ENCODE measurements at places on chromosomes 1 and 21.

GRCh38 chr1:167357305-167357704 lies 136.6 kb downstream of the POU2F1 start:
- DNase-seq, result no peak

- DNase-seq, result peak; percentile 83
Observed at GRCh38 chr1:84379138-84379916, 19.0 kb upstream of the DNASE2B start.

- DNase-seq, result no peak
Observed at GRCh38 chr1:2932671-2933350, 88.5 kb upstream of the ACTRT2 start.

DNA sequence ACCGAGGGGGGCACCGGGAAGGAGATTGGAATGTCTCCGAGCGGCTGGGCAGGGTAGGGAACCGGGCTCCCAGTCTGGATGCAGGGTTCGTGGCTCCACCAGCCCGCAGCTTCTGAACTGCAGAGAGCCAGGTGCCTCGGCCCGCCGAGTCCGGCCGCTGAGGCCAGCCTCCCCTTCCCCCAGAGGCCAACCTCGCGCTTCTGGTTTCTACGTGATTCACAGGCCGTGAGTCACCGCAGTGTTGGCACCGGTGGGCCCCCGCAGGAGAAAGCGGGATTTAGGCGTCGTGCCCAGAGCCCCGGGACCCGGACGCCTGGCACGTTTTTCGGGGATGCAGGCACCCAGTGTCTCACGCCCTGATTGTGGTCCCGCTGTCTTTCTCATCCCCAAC lies 458 bp downstream of the CRABP2 start:
- peak; percentile 65 for DNase-seq

GRCh38 chr1:190957565-190957964 lies 479.9 kb upstream of the BRINP3 start:
- no peak for DNase-seq

DNA sequence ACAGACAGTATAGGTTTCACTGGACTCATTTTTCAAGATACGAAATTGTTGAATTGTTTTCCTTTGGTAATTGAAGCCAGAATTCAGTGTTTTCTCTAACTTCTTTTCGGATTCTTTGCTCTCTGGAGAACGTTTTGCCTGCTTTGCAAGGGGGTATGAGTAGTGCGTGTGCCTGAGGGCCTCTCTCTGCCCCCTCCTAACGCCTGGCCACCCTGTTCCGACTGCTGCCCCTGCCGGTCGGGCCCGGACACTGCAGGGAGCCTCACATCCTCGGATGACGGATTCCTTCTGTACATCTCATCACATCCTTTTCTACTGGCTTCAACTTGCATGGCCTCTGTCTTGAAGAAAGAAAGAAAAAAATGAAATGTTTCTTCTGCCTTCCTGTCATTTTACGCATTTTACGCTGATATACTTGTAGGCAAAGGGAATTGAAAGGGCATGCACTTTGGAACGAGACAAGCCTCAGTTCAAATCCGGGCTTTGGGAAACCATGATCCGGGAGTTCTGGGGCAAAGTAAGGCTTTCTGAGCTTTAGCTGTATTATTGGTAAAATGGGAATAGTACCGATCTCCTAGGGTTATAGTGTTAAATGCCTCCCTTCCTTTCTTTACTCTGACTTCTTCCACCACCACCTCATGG lies 65.1 kb downstream of the DISC1 start:
- DNase-seq, result peak; percentile 30

DNA sequence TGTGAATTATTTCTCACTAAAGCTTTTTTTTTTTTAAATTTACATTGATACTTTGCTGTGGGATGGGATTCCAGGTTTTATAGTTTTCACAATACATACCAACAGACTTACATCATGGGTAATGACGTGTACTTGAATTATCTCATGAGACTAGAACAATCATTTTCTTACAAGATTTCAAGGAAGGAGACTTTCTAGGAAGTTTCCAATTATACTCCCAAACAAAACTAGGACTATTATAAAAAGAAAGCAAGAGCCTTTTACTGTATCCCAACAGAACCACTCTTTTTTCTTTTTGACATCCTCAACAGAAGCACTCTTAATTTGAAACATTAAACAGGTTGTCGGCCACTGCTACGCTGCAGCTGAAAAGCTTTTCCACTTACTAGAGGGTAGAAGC lies 48.7 kb downstream of the TESK2 start:
- DNase-seq, result peak; percentile 74

DNA sequence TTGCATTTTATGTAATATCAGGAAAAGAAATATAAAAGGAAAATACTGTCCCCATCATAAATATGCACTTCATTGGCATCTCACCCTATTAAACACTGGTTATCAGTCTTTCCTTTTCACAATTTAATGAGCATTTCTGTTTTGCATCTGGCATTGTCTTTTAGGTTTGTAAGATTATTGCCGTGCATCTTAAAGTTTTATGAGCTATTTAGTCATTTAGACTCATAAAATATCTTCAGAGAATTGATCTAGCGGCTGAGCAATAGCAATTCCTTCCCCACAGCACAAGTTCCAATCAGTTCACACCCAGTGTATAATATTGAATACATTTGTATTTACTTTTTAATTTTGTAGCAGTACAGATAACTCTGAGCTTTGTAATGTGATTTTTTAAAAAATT lies 112.3 kb upstream of the C1orf105 start:
- DNase-seq, result peak; percentile 52

DNA sequence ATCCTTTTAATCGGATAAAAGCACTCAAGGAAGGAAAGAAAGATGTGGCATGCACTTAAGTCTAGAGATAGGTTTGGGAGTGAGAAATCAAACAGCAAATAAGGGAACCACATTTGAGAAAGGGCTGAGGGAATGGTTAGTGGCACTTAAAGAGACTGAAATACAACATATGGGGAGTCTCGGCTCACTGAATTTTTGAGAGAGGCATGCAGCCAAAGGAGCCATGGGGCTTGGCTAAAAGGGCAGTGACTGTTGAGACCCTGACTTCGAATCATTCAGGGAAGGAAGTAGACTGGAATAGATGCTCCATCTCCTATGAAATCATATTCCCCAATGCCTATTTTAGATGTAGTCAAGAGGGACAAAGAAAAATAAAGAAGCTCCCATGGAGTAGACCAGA lies 58.3 kb upstream of the HAO2 start:
- no peak for DNase-seq

DNA sequence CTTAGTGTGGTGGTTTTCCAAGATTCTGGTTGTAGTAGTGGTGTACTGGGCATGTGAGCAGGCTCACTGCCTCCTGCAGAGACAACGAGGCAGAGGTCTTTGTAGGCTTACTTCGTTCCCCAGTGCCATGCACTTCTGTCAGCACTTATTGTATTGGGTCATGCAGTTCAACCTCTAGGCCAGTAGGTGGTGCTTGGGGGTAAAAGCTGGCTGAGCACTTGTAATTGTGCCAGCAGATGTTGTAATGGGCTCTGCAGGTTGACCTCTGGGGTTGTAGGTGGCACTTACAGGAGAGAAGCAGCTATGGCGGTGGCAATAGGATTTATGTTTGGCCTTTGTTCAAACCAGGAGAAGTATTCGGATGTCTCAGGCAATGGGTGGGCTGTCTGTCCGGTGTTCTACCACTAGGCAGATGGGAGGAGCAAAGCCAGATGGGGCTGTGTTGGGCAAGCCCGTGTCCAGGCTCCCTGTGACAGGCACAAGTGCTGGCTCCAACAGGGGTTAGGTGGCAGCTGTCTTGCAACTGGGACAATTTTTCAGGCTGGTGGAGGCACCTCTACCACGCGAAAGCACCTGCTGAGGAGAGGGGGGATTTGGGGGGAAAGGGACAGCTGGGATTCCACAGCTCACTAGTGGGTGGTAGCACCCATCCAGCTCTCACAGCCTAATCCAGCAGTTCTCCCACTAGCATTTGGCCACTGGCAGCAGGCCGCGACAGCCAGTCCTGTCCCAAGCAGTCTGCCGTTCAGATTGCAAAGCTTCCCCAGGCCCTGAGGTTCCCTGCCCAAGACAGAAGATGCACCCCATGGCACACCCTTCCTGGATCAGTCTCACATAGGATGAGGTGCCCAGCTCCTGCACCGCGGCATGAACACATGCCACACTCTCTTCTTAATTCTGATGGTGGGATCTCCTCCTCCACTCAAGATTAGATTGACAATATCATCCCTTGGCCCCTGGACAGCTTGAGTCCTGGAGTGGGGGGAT lies 274.5 kb downstream of the CTH start:
- peak; percentile 68 for DNase-seq

DNA sequence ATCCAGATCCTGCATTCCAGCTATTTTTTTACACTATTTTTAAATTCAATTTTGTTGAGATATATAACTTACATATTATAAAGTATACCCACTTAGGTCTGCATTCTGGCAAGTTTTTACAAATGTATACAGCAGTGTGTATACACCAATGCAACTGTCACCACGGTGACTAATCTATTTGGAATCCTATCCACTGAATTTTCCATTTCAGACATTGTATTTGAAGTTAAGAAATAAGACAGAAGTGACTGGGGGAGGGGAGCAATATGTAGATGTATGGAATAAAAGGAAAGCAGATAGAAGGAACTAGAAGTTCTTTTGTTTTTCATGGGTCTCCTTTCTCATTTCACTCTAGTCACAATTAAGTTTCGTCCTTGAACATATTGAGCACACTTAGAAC lies 431.5 kb upstream of the CHRM3 start:
- no peak for DNase-seq

- DNase-seq, result no peak
Observed at GRCh38 chr21:29419422-29419821, 120.7 kb downstream of the BACH1 start.

DNA sequence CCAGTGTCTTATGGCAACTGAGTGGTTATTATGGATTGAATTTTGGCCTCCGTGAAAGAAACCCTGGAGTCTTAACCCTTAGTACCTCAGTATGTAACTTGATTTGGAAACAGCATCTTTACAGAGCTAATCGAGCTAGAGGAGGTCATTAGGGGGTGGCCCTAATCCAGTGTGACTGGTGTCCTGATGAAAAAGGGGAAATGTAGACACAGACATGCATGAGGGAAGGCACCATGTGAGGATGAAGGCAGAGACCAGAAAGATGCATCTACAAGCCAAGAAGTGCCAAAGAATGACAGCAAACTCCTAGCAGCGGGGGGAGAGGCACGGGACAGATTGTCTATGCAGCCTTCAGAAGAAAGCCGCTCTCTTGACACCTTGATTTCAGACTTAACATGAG lies 14.7 kb downstream of the DOP1B start:
- no peak for DNase-seq

DNA sequence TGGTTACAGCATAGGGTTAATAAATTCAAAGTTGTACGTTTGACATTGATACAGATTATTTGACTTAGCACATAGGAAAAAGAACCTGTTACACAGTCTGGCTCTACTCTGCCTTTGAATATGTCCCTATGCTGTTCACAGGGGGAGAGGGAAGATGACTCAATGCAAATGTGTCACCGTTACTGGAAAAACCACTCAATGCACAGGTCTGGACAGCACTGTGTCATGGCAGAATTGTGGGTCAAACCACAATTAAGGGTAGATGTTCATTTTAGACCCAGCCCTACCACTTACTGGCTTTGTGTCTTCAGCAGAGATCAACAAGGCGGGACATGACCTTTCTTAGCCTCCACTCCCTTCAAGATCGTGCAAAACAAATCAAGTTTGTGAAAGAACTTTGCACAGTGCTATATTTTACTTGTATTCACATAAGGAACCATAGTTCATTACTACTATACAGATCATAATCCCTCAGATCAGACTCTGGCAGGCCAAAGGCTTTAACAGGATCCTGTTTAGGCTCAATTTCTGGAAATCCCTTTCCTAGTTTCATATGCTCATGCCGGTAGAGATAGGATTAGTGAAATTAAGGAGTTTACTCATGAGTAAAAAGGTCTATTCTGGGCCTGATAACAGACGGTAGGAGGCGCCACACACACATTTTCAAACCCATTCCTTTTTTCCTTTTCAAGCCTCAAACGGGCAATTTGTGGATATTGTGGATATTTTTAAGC lies 22.1 kb downstream of the EIF2D start:
- DNase-seq, result peak; percentile 66

- DNase-seq, result peak; percentile 86
Observed at GRCh38 chr1:59013276-59013927, 229.6 kb upstream of the JUN start.

- no peak for DNase-seq
Observed at GRCh38 chr1:35509558-35509957, 47.6 kb downstream of the KIAA0319L start.

DNA sequence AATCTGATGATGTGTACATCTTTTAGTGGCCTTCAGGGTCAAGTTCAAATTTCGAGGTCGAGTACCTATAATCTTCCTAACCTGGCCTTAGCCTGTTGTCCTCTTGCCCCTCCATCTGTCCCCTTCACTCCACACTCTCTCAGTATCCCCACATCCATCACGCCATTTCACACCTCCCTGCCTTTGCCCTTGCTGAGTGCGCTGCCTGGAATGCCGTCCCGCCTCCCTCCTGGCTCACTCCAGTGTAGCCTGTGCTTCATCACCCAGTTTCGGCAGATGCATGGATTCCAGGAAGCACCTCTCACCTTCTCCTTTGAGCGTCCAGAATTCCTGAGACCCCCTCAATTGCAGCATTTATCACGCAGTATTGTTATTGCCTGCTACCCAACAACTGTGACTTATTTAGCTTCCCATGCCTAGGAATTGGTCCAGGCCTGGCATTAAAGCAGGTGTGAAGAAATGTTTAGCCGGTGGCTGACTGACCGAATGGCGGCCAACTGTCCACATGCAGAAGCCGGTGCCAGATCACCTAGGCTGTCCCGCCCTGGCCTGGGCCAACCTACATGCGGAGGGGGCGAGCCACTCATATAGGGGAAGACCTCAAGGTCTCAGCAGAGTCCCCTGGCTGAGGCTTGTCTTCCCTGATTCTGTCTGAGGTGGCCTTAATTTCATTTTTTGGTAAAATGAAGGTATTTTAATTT lies 34.5 kb downstream of the MYOM3 start:
- no peak for DNase-seq

GRCh38 chr1:5649795-5650194 lies 342.4 kb downstream of the NPHP4 start:
- DNase-seq, result no peak

GRCh38 chr1:194723067-194723466 lies 1536.7 kb upstream of the B3GALT2 start:
- no peak for DNase-seq

DNA sequence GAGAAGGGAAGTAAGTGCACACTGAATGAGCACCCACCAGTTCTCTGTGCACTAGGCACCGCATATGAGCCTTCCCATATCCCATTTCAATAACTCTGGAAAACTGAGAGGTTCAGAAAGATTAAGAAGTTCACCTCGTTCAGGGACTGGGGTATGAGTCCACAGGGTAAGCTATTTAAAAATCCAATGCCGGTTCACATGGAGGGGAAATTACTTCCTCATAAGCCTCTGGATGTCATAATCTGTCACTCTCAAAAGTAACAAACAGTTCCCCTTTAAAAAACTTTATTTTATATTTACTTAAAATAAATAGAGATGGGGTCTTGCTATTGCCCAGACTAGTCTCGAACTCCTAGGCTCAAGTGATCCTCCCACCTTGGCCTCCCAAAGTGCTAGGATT lies 1.9 kb downstream of the OR2B11 start:
- DNase-seq, result no peak

- peak; percentile 8 for DNase-seq
Observed at GRCh38 chr1:87197156-87197555, 131.5 kb upstream of the LMO4 start.

GRCh38 chr1:37474046-37474696 lies at the start of gene ZC3H12A:
Gene ZC3H12A (plus strand): TSS chr1:37474580. CDS start chr1:37475497, 917 bp downstream.
- peak; percentile 92 for DNase-seq

GRCh38 chr1:229539863-229540506 lies 18.5 kb downstream of the ABCB10 start:
- no peak for DNase-seq

Measured in fibroblast of villous mesenchyme (primary cell).